ENCODE measurements at places on chromosomes 16 and 17.

GRCh38 chr16:47581114-47581513, 120.0 kb downstream of the PHKB start:
- DNase-seq = no peak

DNA sequence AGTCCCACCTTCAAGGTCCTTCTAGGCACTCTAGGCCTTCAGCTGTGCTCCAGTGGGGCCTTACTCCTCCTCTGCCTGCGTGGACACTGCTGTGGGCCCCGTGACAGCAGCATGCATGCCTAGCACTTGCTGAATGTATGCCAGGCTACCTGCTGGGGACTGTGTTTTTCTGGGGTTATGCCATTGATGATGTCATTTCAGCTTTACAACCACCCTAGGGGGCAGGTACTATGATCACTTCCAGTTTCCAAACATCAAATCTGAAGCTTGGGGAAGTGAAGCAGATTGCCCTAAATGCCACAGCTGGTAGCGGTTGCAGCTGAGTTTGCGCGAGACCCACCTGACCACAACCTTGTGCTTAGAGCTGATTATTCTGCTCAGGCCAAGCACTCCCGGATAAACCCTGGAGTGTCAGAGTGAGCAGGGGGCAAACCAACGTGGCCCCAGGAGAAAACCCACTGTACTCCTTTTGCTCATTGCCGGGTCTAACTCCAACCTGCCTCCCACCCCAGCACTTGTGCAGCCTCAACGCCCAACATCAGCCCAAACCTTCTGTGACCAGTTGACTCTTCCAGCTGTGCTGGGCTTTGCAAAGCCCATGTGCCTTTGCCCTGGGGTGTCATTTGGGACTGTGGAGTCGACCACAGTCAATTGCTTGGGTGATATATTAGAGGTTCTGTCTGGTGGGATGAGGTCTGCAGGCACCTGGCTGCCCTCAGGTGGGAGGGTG, 168.4 kb downstream of the ENGASE start:
- DNase-seq = no peak

DNA sequence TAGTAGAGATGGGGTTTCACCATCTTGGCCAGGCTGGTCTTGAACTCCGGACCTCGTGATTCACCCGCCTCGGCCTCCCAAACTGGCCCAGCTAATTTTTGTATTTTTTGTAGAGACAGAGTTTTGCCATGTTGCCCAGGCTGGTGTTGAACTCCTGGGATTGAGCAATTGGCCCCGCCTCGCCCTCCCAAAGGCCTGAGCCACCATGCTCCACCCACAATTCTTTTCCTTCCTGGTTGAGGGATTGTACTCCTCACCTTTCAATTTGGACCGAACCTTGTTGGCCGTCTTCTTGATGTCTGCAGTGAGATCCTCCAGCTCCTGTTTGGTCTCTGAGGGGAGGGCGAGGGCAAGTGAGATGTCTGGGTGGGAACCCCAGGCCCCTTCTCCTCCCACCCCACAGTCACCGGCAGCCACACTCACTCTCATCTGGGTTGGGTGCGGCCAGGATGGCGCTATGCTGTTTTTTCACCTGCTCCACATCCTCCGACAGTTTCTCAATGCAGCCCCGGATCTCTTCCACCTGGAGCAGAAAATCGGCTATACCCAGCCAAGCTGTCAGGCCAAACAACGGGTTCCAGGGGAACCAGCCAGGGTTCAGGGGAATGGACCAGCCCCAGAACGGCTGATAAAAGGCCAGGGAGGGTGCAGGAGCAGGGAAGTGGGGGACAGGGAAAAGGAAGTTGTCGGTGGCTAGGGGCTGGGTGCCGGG, 9.6 kb downstream of the STX1B start:
- DNase-seq = no peak

GRCh38 chr16:66901626-66902025, 17.1 kb downstream of the CDH16 start:
- no peak for DNase-seq

GRCh38 chr16:17803625-17804410, 333.1 kb upstream of the XYLT1 start:
- DNase-seq = no peak

DNA sequence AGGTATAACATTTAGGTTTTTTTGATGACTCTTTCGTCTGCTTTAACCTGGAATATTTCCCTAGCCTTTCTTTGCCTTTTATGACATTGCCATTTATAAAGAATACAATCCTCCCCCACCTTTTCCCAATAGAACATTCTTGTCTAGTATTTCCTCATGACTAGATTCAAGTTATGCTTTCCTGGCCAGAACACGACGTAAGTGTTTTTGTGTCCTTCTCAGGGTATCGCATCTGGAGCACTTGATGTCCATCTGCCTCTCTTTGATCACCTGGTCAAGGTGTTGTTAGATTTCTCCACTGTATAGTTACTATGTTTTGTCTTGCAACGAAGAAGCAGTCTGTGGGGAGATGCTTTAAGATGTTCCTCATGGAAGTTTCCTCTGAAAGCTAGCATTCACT, 87.4 kb downstream of the MSI2 start:
- DNase-seq = no peak

GRCh38 chr17:76683921-76684745, 26.6 kb downstream of the MXRA7 start:
- no peak for DNase-seq

DNA sequence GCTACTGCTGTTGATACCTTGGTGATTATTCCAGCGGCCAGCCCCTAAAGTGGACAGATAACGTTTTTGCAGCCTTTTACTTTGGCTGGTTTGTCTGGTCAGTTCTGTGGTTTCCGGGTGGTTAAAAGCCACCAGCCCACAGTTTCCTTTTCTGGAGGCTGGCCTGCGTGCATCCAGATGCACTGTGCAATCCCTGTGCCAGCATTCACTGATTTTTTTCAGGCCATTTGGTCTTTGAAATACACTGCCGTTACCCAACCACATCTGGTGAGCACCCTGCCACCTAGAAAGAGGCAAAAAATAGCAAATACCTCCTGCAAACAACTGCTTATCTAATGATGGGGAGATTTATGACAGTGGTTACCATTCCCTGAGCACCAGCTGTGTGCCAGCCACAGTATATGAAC, 797 bp downstream of the NUDT7 start:
- DNase-seq = no peak

DNA sequence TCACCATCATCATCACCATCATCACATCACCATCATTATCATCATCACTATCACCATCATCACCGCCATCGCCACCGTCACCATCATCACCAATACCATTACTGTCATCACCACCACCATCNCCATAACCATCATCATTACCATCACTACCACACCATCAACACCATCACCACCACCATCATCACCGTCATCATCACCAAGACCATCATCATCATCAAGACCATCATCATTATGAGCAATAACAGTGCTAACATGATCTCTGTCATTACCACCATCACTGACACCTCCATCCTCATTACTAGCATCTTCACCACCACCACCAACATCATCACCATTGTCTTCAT, 16.1 kb upstream of the ZNF469 start:
- DNase-seq = no peak

GRCh38 chr17:76772842-76773525, 35.1 kb downstream of the MFSD11 start:
- no peak for DNase-seq

DNA sequence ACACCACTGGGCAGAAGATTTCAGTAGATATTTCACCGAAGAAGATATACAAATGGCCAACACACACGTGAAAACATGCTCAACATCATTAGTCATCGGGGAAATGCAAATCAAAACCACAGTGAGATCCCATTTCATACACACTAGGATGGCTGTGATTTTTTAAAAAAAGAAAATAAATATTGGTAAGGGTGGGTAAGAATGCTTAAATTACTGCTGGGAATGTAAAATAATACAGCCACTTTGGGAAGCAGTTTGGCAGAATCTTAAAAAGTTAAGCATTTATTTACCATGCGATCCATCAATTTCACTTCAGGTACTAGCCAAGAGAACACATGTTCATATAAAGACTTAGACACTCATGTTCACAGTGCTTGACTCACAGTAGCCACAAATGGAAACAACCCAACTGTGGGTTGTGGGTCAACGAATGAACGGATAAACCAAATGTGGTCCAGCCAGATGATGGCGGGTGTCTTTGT, 6.5 kb upstream of the C16orf74 start:
- no peak for DNase-seq

DNA sequence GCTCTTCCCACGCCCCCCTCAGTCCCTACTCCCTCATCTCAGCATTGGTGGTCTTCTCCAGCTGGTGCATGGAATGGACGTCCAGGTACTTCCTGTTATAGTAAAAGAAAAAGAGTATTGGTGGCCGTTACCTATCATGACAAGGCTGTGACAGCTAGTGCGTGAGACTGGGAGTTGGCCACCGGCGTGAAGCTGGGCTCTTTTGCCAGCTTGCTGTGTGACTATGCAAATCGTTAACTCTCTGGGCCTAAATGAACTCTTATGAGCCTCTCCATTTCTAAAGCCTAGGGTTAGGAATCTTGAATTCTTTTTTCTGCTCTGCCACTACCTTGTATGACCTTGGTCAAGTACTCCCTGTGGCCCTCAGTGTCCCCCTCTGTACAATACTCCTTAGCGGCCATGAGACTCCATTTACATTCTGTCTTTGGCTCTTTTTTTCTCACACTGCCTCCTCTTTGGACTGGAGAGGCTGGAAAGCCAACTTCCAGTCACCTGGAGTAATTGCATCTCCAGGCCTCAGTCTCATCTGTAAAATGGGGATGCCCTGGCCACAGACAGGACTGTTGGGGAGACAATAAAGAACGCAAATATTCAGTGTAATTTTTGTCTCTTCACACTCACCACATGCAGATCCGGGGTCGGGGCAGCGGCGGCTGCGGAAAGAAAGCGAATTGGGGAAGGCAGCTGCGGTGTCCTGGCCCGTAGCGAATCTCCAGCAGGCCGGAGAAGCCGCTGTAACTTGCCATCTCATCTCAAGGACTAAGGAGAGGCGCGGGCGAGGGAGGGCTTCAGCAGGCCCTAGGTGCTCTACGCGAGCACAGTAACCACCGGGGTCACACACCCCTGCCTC, 1.1 kb downstream of the CFAP119 start:
- no peak for DNase-seq

DNA sequence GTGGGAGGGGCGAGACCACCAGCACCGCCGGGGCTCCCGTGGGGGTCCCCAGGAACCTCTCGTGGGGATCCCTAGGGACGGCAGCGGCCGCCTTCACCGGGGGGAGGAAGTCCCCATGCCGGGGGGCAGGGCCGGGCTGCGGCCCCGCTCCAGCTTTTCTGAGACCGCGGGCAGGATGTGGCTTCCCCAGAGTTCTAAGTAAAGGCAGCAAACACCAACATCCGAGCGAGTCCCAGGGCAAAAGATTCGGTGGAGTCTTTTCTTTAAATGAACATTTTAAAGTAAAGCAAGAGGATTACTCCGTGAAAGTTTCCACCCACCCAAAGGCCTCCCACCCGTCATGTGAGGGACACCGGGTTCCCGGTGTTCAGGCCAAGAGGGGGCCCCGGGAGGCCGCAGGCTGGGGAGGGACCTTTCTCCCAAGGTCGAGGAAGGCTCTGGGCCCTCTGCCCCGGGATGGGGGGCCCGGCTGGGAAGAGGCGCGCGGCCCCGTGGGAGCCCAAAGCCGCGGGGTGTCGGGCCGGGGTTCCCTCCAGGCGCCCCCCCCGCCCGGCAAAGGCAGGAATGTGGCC, 137.2 kb upstream of the RPH3AL start:
- no peak for DNase-seq

GRCh38 chr16:8712589-8713361, 38.4 kb downstream of the ABAT start:
- DNase-seq = no peak

DNA sequence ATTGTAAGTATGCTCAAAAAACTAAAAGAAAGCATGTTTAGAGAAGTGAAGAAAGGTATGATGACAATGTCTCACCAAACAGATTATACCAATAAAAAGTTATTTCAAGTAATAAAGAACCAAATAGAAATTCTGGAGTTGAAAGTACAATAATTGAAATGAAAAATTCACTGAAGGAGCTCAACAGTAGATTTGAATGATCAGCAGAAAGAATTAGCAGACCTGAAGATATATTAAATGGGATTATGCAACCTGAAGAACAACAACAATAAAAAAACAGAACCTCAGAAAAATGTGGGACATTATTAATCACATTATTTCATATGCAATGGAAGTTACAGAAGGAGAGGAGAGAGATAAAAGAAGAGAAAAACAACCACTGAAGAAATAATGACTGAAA, 57.6 kb downstream of the ABCA8 start:
- DNase-seq = no peak

DNA sequence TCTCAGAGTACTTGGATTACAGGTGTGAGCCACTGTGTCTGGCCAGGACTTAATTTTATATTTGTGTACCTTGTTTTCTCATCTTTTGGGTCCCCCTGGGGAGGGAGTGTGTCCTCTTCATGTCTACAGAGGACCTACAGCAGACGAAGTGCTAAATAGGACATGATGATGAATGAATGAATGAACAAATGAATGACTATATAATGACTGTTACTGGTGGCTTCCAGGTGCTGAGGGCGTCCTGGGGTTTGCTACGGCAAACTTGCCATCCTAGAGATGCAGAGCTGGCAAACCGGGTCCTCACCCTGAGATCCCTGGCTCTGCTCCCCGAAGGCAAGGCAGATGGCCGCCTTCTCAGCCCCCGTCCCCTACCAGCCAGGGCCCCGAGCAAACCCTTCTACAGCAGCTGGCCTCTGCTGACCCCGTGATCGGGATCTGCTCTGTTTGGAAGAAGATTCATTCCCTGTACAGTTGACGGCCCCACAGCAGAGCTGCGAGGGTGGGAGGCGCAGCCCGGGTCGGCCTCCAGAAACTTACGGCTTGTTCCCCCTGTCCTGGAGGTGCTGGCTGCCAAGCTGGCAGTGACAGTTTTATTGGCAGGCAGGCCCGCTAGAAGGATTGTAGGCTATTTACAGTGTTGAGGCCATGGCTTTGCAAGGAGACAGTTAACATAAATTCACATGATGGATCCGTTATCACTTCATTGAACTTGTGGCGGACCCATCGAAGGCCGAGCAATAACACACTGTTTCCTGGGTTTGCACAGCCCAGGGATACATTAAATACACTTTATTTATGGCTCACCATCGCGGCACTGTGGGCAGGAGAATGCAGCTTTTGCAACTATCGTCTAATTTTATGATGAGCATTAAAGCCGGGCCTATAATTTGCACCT, 197.7 kb upstream of the GSE1 start:
- no peak for DNase-seq

- DNase-seq = no peak
Observed at GRCh38 chr17:65914784-65915342, 277.1 kb downstream of the CEP112 start.

GRCh38 chr16:3938471-3938842, 57.9 kb upstream of the CREBBP start:
- DNase-seq = no peak

- no peak for DNase-seq
Observed at GRCh38 chr17:51912939-51913338, 245.6 kb downstream of the CA10 start.

DNA sequence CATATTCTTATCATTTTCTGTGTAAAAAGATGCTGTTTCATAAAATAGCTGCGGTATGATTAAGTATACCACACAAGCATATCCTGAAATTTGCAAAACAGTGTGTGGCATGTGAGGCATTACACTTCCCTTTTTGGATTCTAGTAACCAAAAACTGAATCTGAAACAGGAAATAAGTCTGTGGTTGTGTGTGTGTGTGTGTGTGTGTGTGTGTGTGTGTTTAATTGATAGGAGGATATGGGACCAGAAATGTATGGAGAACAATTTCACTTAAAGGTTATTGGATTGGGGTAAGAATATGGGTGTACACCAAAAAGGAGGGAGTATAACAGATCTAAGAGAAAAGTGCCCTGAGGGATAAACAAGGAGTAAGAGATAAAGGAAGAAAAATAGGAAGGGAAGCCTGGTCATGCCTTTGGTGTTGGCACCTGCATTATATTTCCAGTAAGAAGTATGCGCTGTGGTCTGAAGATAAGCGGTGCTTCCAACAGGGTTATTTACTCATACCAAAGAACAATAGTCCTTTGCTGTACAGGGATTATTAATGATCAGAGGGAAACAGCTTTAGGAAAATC, 4.0 kb downstream of the LYRM1 start:
- DNase-seq = no peak

Data from NCI-H774 (cell line).